ENCODE measurements at places on chromosomes 2 and 18.

DNA sequence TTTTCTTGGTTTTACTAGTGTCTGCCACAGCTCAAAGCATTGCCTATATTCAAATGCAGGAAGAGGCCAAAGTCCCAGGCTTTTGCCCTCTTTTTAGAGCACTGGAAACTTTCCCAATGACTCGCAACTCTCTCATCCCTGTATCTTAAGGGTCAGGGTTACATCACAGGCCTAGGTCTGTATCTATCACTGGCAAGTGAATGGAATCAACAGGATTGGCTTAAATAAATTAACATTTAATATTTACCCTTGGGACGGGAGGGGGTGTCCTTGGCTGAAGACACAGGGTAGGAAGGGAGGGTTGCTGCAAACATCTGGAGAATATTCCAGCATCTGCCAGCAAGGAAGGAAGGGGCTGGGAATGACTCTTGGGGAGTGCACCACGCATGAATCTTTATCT lies 242.6 kb downstream of the SLC4A3 start:
- DNase-seq = no peak

DNA sequence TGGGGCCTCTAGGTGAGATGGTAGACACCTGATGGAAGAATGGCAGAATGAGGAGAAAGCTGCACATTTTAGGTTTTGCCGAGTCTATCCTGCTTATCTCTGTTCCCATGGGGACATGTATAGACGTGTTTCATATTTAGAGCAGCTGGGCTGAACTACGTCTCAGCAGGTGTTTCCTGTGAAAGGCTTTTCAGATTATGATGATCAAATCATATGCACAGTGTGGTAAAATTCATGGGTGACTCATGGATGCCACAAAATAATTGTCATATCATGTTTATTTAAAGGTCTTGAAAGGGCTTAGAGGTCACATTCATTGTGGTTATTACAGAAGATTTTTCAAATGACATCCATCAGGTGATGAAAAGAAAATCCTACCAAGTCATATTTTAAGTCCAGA lies 90.5 kb downstream of the ICOS start:
- no peak for DNase-seq

DNA sequence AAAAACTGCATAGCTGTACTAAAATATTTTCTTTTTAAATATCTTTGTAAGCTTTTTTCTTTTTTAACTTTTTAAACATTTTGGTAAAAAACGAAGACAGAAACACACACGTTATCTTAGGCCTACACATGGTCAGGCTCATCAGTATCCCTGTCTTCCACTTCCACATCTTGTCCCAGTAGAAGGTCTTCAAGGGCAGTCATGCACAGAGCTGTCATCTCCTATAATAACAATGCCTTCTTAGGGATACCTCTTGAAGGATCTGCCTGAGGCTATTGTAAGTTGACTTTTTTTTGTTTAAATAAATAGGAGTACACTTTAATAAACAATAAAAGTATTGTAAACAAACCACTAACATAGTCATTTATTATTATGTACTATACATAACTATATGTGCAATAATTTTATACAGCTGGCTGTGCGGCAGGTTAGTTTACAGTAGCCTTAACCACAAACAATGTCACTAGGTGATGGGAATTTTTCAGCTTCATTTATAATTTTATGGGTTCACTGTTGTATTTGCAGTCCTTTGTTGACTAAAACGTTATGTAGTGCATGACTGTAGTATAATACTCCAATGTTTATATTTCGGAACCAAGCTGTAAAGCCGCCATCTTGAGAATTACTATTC lies 124.4 kb downstream of the MAP4K4 start:
- no peak for DNase-seq

- no peak for DNase-seq
Measured at GRCh38 chr18:74266161-74266560, 25.6 kb downstream of the CYB5A start.

DNA sequence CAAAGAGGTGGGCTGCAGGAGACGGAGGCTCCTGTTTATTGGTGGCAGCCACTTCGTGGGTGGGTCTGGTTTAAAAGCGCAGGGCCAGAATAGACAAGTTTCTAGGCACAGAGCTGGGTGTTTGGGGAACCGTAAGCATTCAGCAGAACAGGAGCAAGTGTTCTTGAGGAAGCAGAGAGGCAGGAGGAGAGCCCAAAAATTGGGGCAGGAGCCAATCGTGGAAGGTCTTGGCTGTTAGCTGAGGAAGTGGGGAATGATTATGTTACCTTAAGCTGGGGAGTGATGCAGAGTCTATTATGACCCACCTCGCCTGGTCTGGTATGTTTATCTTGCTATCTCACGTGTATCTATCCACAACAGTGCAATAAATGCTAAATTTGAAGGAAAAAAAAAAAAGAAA lies 64.3 kb upstream of the ATL2 start:
- DNase-seq = no peak

GRCh38 chr2:152221839-152222238 lies 46.3 kb upstream of the STAM2 start:
- no peak for DNase-seq

DNA sequence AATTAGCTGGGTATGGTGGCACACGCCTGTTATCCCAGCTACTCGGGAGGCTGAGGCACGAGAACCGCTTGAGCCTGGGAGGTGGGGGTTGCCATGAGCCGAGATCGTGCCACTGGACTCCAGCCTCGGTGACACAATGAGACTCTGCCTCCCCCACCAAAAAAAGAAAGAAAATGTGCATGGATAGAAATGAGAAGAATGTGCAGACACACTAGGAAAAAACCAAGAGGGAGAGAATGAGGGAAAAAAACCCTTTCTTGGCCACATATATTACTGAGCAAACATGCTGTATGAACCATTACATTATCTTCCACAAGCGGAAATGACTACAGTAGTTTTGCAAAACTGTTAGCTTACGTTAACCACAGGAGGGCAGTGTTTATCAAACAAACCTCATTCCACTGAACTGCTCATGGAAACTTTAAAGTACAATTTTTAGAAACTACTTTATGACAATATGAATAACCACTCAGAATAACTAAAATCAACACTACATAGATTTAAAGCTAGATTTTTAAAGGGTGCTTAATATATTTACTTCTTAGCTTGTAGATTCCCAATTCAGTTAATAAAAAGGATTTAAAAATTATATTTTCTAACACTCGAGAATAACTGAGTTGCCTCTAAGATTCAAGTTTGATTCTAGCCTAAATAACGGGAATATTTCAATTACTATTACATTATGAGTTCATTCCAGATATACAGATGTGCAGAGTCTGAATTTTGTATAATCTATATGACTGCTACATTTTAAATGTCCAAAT lies 26.4 kb downstream of the ASXL2 start:
- peak; percentile 29 for DNase-seq

DNA sequence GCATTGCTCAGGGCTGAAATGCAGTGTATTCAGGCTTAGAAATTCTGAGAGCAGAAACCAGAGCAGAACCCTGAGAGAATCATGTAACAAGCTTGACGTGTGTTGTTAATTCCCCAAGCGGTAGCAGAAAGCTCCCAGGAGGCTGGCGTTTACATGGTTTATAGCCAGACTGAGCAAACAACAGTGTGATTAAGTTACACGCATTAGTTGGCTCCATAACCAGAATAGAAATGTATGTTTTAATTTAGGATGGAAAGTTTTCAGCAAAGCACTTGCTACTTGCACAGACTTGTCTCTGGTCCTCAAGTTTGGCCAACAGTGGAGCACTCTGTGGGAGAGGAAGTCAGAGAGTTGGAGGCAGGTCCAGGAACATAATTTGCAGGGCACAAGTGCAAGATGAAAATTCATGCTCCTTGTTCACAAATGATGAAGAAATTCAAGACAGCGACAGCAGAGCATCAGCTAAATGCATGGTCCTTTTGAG lies 69.3 kb downstream of the MAPK4 start:
- peak; percentile 83 for DNase-seq

DNA sequence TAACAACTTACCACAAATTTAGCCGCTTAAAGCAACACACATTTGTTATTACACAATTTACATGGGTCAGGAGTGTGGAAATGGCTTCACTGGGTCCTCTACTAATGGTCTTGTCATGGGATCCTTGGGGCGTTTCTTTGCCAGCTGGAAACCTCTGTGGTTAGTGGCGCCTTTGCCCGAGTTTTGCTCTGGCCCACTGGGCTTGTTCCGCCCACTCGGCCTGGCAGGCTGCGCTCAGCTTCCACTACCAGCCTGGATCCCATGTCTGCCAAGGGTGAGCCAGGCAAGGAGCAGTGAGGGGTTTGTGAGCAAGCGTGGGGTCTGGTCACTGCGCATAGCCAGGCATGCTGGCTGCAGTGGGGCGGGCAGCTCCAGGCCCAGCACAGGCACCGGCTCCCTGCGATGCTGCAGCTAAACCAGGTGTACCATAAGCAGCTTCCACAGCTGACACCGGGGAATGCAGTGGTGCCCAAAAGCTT lies 16.2 kb upstream of the MBD2 start:
- no peak for DNase-seq

- DNase-seq = no peak
Measured at GRCh38 chr18:8811115-8811514, 105.8 kb downstream of the MTCL1 start.

DNA sequence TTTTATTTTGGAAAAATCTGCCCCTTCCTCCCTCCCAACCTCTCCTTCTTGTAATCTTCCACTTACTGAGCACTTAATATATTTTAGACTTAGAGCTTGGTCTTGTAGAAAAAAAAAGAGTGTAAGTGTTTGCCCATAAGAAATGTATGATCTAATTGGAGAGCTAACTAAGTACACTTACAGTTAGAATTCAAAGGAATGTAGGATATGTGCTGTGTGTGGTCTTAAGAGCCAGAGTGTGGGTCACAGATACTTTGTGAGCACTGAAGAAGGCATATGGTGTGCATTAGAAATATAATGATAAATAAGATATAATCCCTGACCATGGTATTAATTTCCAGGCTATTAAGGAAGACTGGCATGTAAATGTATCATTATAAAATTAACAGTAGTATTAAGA lies 91.8 kb upstream of the ZNF521 start:
- DNase-seq = no peak

GRCh38 chr2:223921204-223921603 lies 23.9 kb downstream of the WDFY1 start:
- no peak for DNase-seq

GRCh38 chr2:233689031-233689430 lies 3.7 kb upstream of the UGT1A6 start:
- DNase-seq = no peak
